ENCODE measurements at places on chromosomes 12 and 14.

DNA sequence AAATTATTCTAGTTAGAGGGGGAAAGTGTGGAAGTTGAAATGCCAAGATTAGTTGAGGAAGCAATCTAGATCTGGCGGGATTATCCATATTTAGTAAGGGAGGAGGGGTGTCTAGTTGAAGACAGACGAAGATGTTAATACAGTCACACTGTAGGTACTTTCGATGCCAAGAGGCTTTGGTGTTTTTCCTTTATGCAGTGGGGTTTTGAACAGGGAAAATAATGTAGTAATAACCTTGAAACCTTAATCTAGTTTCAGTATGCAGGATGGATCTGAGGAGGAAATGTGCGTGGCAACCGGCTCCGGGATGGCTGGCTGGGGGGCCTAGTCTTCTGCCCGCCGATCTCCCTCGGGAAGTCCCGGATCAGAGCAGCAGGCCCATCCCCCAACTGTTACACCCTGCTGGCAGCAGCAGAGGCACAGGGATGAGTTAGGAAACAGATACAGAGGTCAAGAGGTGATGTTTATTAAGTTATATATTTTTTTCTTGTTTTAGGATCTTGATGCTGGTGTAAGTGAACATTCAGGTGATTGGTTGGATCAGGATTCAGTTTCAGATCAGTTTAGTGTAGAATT lies 27.4 kb downstream of the MDM2 start:
- DNase-seq: no peak

DNA sequence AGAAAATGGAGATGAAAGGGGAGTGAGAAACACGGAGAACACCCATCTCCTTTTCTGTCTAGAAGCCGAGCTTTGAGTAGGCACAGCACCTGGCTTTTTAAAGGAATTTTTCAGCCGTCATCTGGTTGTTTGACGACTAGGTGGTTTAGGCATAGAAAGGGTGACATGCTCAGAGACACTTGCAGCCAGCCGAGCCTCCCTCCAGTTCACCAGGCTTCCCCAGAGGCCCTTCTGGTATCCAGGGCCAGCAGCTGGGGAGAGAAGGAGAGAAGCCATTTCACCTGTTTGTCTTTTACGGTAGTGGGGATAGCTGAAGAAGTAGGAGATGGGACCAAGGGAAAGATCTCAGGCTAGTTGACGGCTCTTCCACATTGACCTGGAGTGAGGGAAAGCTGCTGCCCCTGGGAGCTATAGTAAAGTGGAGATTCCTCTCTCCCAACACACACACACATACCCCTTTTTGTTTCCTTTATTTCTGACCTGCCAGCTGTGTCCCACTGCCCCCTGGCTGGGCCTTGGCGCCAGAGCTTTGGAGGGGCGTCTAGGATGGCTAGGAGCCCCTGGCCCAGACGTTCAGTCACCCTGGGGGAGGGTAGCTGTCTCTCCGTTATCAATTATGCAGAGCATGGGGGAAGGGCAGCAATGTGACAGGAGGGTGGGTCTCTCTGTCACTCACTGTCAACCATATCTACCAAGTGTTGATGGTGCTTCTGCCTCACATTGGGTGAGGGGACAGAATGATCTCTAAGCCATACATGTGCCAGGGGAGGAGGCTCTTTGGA lies 5.5 kb downstream of the MAP3K12 start:
- DNase-seq: no peak

- DNase-seq: no peak
Observed at GRCh38 chr12:105499205-105499604, 168.7 kb downstream of the C12orf75 start.

- DNase-seq: no peak
Observed at GRCh38 chr12:11765817-11766794, 116.6 kb downstream of the ETV6 start.

Data from Right ventricle myocardium inferior (tissue), 1 donor.